ENCODE measurements at places on chromosomes 13 and 19.

DNA sequence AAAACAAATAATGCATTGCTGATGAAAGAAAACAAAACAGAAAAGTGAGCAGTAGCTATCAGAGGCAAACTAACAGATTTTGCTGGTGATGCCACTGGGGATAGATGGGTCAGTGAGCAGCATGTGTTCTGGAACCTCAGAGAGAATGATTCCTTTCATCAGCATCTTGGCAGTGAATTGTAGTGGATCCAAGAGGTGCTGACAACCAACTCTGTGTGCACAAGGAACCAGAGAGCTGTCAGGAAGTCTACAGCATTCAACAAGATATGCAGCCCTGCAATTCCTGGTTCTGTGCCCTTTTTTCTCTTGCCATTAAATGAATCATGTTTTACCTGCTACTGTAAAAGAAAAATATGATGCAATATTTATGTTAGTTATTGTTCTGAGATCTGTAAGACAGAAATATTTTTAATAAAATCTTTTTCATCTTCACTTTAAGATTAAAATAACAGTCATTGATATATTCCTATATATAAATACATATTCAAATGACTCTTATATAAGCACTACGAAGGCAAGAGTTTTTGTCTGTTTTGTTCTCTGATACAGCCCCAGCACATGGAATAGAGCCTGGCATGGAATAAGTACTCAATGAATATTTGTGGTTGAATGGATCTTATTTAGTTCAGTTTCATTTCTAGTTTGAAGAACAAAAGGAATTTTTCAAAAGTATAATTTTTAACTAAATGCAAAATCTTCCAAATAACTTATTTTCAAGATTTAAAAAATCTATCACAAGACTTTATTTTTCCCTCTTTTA lies 80.8 kb downstream of the FREM2 start:
- no peak for DNase-seq

DNA sequence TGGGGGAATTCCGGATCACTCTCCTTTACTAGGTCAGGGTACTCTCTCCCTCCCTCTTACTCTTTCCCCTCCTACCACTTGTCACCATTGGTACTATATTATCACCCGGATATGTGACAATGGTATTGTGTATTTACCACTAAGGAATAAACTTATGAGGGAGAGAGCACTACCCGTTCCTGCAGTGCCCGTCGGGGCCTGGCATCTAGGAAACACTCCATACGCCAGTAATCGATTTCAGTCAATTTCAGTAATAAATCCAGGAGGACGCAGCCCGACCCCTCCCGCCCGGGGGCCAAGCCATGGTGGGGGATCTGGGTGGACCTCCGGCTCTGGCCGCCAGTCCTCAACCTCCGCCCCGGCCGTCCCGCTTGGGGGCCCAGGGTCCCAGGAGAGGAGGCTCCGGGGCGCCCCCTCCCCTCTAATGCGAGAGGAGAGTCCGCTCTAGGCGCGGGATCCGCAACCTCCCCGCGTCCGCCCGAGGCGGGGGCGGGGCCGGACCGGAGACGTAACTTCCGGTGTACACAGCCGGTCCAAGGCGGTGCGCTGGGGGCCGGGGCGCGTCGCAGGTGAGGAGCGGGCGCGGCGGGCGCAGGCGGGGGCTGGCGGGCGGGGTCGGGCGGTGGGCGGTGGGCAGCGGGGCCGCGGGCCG lies at the start of gene GARRE1:
GARRE1 (plus strand) TSS at position 509 of the 652 bp plus-strand sequence. CDS start 45,920 bp downstream, outside the sequence.
- peak; percentile 89 for DNase-seq

- DNase-seq, result no peak
Observed at GRCh38 chr13:32225481-32225931, 89.7 kb downstream of the ZAR1L start.

- DNase-seq, result no peak
Observed at GRCh38 chr13:67437244-67437643, 207.1 kb upstream of the PCDH9 start.

GRCh38 chr19:56309511-56310185 lies 5.0 kb downstream of the ZSCAN5A start:
- DNase-seq, result no peak

GRCh38 chr19:12672744-12673143 lies 6.1 kb downstream of the WDR83 start:
- DNase-seq, result no peak

DNA sequence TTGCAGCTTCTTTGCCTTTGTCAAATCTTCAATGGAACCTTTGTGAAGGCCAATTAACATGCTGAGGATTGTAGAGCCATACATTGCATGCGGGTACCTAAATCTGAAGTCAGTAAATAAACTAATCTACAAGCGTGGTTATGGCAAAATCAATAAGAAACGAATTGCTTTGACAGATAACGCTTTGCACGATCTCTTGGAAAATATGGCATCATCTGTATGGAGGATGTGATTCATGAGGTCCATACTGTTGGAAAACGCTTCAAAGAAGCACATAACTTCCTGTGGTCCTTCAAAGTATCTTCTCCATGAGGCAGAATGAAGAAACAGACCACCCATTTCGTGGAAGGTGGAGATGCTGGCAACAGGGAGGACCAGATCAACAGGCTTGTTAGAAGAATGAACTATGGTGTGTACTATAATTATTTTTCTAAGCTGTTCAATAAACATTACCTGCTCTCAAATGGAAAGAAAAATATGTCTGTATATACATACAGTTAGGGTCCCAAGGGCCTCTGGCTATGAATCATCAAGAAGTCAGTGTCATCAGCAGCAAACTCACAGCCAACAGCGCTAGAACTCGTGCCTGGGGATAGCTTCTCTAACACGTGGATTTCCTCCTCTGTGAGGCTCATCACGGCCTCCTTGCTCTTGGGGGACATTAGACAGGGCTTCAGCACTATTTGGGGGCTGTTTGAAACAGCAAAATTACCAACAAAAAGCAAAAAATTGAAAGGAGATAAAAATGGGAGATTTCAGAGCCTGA lies 2.9 kb upstream of the CD70 start:
- DNase-seq, result no peak

DNA sequence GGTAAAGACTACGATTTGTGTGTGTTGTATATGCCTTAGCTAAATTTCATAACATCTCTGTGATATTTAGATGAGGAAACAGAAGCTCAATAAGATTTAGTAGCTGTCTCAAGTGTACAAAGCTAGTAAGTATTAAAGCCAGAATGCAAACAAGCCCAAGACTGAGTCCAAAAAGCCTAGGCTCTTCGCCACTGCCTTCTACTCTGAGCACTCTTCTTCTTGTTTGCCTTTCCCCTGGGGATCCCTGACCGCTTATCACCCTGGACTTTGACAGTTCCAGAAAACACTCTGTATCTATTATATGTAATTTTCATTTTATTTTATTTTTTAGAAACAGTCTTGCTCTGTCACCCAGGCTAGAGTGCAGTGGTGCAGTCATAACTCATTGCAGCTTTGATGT lies 5.8 kb downstream of the TM9SF2 start:
- DNase-seq, result no peak

DNA sequence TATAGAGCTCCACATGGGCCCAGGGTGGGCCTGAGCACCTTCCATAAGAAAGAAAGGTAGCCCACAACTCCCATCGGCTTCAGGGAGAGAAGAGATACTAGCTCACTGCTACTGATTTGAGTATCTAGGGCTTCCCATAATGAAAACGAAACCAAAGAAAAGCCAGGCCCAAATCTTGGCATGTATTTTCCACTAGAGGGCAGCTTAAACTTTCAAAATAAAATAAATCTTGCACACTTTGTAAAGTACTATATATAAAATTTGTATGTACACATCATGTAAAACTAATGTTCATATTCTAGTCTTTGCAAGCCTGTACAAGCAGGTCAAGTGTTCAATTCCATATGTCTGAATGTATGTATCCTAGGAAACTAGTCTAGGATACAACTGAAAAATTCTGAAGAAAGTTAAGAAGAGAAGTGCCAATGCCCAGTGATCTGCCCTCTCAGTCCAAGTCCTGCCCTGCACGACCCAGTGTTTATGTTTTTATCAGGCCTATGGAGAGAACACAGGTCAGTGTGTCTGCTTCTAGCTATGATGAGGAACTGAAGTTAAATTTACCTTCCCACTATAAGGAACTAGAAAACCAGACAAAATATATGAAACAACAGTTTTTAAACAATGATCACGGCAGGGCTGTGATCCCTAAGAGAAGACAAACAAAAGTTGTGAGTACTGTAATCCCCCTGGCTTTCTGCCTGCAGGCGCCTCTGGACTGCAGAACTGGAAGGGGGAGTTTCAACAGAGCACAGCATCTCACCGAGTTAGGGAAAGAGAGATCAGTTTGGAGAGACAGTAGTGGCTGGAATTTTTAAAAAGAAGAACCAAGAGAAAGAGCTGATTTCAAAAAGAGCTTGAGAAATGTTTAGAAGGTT lies 475.7 kb downstream of the UQCRFS1 start:
- no peak for DNase-seq

- no peak for DNase-seq
Observed at GRCh38 chr13:107238262-107238981, 670.5 kb upstream of the ARGLU1 start.

- no peak for DNase-seq
Observed at GRCh38 chr13:112842931-112843391, 126.1 kb upstream of the MCF2L start.

- no peak for DNase-seq
Observed at GRCh38 chr13:63449550-63449949, 2033.9 kb upstream of the PCDH20 start.

DNA sequence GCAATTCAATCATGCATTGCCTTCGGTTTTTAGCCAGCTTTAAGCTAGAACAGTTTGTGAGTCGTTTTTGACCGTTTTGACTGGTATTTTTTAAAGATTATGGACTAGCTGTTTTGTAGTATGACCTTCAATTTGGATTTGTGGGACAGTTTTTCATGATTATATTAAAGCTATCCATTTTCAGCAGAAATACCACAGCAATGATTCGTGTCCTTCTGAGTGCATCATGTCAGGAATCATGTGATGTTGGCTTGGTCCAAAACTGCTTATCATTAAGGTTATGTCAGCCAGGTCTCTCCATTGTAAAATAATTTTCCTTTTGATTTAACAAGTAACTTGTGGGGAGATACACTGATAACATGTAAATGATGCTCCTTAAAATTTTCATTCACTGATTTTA lies 229.0 kb downstream of the POSTN start:
- no peak for DNase-seq

DNA sequence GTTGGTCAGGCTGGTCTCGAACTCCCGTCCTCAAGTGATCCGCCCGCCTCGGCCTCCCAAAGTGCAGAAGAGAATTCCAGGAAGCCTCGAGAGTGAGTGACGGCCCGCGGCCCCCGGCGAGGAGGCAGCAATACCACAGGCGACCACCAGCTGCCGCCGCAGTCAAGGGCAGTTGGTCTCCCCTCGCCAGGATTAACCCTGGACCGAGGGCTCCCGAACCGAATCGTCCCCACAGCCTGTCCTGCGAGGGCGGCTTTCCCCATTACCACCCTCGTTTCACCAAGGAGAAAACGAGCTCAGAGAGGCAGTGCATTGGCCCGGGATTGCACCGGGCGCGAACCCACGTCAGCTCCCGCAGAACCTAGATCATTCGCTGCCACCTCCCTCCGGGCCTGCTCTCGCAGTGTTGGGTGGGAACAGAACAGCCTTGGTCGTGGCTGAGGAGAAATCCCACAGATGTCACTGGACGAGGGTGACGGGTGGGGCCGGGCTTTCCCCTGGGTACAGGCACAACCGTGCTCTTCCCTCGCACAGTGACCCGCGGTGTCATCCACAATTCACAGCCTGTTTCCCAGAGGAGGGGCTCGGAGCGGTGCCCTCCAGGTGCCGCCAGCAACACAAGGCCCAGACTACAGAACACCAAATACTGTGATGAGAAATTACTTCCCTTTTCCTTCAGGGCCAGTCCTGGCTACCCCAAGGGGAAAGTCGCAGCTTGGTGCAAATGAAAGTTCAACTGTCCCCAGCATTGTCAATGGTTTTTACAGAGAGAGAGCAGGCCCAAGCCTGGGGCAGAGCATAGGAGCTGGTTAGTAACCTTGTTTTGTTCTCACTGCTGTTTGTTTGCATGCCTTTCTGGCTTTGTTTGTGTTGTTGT lies 24.8 kb downstream of the C2CD4C start:
- no peak for DNase-seq

GRCh38 chr19:3692141-3693024 lies 7.9 kb downstream of the PIP5K1C start:
- DNase-seq, result no peak

DNA sequence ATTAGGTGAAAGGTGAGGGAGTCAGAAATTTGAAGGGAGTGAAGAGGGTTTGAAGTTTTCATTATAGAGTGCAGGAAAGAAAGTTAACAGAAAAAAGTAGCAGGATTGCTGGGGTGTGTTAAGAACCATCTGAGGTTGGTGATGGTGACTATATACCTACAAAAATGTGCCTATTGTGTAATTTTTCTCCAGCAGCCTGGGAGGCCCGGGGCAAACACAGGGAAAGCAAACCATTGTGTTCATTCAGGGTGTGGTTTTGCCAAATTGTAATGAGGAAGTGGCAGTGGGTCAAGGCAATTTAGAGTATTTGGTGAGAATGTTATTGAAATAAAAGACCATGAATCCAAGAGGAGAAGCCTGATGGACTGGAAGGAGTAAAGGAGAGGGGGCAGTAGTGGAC lies 8.2 kb upstream of the SUCLA2 start:
- DNase-seq, result no peak

DNA sequence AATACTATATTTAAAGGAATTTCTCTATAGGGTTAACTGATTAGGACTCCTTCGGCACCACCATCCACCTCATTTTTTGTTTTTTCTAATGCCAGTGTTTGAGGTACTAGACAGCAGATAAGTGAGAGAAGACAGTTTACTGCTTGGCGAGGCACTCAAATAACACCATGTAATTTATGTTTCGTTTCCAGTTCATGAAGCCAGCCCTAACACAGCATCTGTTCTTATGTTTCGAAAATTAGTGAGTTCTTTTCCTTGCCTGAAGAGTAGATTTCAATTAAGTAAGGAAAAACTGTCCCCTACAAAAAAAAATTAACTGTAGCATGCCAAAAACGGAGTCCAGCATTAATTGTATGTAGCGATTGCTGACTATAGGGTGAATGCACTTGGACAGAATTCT lies 409.1 kb downstream of the TBC1D4 start:
- no peak for DNase-seq

DNA sequence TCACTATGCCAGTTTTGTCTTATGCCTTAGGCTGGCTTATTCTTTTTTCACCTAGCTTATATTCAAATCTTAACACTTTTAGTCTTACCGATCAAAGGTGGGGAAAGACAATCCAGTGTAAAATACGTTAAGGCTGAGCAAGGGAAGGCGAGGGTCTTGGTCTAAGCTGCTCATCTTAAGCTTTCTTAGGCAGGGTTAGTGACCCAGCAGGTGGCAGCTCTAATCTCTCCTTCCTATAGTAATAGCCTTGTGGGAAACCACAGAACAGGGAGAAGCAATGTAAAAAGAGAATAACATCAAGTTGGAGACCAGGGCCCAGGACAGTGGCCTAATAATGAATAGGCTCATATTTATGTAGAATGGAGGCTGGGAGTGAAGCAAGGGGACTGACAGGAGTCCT lies 45.9 kb downstream of the COG3 start:
- DNase-seq, result no peak

DNA sequence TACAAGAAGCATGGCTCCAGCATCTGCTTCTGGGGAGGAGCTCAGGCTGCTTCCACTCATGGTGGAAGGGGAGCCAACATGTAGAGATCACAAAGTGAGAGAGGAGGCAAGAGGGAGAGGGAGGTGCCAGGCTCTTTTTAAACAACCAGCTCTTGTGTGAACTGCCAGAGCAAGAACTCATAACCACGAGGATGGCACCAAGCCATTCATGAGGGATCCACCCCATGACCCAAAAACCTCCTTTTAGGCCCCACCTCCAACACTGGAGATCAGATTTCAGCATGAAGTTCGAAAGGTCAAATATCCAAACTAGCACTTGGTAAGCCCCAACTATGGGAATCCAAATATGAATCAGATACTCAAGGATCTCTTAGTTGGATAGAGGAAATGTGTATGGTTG lies 131.2 kb downstream of the RXFP2 start:
- no peak for DNase-seq
